ENCODE measurements at places on chromosomes 6 and 20. TPM values are rescaled to one million over a fixed set of nuclear protein-coding genes. Genes with fewer than 3 reads are reported as not detected.

Gene SAPCD1
- total RNA-seq, result 12.0 TPM

Gene CALHM6
- 7.7 TPM for total RNA-seq

Gene RIPPLY2
- not detected for total RNA-seq

Gene TRIM31
- not detected for total RNA-seq

Gene PROCR
- total RNA-seq, result 0.50 TPM

Gene WFDC12
- not detected for total RNA-seq

Gene PARD6B
- total RNA-seq, result 4.2 TPM

Gene BPIFB1
- not detected for total RNA-seq

Gene SLC35D3
- total RNA-seq, result not detected

Gene NKX2-4
- not detected for total RNA-seq

Gene HLA-G
- 1.3 TPM for total RNA-seq

Gene MYT1
- total RNA-seq, result not detected

Gene COQ3
- total RNA-seq, result 8.3 TPM

Gene NRSN2
- total RNA-seq, result 0.87 TPM

Gene DSE
- total RNA-seq, result 4.2 TPM

Gene GNL1
- 59.9 TPM for total RNA-seq

Gene SNX5
- total RNA-seq, result 149 TPM

Gene DLL1
- 0.58 TPM for total RNA-seq

Gene OR14J1
- total RNA-seq, result not detected

Gene PAK5
- not detected for total RNA-seq

Gene SLC26A8
- total RNA-seq, result not detected

Gene COX4I2
- not detected for total RNA-seq

Gene CST4
- not detected for total RNA-seq

Gene TINAG
- not detected for total RNA-seq

Gene GSTA2
- total RNA-seq, result not detected

Gene CDC25B
- 403 TPM for total RNA-seq

Gene HLA-DRB5
- 29.2 TPM for total RNA-seq

Gene GPLD1
- 0.15 TPM for total RNA-seq

Gene CTAGE9
- total RNA-seq, result not detected

Gene MCHR2
- not detected for total RNA-seq

Gene IPCEF1
- 27.3 TPM for total RNA-seq

Gene ENPP4
- total RNA-seq, result 6.7 TPM

Gene CCDC28A
- 22.5 TPM for total RNA-seq

Gene MYLK4
- total RNA-seq, result 0.62 TPM

Gene FNDC11
- 0.57 TPM for total RNA-seq

Gene SLC35F1
- not detected for total RNA-seq

Gene CLPSL2
- total RNA-seq, result not detected

Gene TMEM63B
- 14.5 TPM for total RNA-seq

Gene TMEM217
- total RNA-seq, result 0.92 TPM

Gene KHDC1L
- total RNA-seq, result 0.35 TPM

Gene BCAS1
- total RNA-seq, result not detected

Gene ADAM33
- not detected for total RNA-seq

Data from activated CD4-positive, alpha-beta T cell treated with anti-CD3 and anti-CD28 coated beads, Interleukin-2, amount 10 ng/mL, durations not matched to agents 7 days and 5 days (primary cell).